Stimulated activated CD4-positive, alpha-beta T cell treated with anti-CD3 and anti-CD28 coated beads, Interleukin-15, amount 100 ng/mL, for 24 hours (primary cell): ENCODE measurements at places on chromosomes 13 and 19.
A peak's percentile ranks its signal among the peaks of the same experiment; 100 is the strongest.

DNA sequence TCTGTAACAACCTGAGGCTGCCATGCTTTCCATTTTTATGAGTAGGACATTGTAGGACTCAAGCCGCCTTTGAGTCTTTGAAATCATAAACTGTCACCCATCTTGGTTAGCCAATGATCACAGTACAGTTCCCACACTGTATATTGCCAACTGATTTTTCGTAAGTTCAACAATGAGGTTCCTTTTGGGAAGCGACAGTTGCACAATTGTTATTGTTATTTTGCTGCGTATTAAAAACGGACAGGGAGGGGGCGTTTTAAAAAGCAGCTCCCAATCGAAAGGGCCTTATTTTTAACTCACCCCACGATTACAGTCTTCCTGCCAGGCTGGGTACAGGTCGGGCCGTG, 601 bp downstream of the SLC46A3 start:
- DNase-seq: no peak

DNA sequence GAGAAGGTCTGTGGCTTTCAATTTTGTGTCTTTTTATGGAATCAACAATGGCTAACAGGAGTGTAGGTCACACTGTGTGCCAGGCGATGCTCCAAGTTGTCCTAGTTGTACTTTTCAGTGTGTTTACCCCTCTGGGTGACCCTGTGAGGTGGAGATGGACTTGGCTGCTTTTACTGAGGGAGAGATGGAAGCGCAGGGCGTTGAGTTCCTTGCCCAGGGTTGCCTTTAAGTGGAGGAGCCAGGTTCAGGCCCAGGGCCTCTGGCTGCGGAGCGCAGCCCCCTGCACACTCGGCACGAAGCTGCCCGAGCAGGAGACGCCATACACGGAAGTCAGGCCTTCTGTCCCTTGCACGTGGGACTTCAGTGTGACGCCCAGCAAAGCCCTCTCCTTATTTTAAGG, 112.8 kb downstream of the RAB20 start:
- no peak for DNase-seq

GRCh38 chr19:485583-486236, 10.6 kb upstream of the MADCAM1 start:
- DNase-seq: no peak

- no peak for DNase-seq
These were observed 1.4 kb downstream of the ACTN4 start for GRCh38 chr19:38648769-38649304.

DNA sequence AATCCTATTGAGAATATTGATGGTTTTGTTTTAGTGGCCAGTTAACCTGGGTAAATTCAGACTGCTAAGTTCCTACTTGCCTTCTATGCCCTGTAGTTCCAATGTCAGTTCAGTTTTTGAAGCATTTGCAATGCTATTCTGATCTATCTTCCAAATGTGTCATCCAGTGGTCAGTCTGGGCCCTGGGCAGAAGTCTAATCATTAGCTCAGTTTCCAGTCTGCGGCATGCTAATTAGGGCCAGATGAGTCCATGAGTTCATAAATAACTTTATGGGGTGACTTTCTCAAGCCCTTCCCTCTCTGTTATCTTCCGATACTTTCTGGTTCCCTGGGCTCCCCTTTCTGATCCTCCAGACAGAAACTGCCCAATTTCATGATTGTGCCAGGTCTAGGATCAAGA, 32.7 kb downstream of the FAM187B start:
- no peak for DNase-seq

DNA sequence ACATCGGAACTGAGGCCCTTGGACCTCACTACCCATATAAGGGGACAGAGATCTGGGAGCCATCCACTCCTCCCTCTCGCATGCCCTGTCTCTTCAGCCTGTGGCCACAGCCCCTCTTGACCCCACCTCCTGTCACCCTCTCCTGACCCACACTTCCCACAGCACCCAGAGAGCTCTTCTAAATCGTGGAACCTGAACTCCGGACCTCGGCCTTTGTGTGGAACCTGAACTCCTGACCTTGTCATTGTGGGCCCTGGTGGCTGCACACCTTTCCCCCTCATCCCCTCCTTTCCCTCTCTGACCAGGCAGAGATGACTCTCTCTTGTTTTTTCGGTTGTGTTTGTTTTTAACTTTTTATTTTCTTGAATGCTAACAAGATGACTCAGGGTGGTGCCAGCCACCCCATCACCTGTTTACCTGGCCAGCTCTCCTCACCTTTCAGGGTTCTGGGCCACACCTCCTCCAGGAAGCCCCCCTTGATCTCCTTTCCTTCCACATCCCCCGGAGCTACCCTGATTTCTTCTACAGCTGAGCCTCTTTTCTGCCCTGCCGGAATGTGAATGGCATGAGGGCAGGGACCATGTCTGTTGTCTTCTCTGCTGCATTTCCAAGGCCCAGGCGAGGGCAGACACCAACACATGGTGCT, 5.1 kb downstream of the MRPL4 start:
- no peak for DNase-seq

GRCh38 chr19:38028913-38029510, 122.0 kb downstream of the SIPA1L3 start:
- DNase-seq: no peak

- no peak for DNase-seq
These were observed 2.3 kb upstream of the PSPN start for GRCh38 chr19:6378041-6378440.

- DNase-seq: no peak
These were observed 49.4 kb downstream of the GAS6 start for GRCh38 chr13:113814435-113814821.

DNA sequence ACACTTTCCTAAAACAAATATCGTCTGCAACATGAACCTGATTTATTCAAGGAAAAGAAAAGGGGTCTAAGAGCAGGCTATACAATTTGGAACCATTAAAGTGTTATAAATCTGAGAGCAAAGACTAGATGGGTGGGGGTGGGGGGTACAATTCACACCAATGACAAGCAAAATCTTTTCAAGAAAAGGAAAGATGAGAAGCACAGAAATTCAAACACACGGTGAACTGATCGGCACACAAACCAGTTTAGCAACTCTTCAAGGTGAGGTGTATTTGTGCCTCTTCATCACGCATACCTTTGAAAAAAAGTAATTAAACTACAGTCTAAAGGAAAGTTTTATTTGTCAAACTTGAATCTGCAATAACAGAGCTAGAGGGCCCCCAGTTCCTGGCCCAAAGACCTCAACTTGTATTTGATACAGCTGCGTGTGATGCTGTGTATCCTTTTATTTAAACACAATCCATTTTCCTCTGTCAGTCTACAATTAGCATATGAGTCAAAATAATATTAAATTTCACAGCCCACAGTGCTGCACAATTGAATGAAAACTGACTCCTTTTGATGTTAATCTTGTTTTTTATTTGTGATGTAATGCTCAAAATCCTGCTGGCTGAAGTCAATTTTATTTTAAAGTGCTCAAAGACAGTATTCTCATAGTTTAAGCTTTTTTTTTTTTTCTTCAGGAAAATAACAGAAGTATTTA, 14.2 kb downstream of the EFNB2 start:
- DNase-seq: no peak

DNA sequence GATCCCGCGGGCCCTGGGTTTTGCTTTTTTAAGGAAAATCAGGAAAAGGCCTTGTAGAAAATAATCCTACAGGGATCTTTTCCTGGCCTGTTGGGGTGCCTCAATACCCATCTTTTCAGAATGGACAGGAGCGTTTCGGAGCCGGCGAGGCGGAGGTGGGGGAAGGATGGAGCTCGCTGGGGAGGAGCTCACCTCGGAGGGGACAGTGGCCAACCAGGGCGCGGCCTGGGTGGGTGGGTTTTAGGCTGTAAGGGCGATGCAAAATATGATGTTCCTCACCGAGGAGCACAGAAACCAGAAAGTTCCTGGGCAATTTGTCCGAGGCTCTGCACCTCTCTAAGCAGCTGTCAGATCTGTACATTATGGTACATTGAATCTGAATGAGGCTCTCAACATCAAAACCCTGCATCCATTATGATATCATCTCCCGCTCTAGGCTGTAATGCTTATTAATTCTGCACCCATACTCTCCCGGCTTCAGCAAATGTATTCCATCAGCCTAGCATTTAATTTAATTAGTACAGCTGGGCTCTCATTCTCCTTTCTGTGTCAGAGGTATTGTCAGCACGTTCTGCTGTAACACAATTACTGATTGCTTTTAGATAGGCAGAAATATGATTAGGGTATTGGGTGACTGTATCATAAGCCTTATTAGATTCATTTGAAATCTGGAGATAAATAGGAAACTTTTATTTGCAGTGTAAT, 90.3 kb upstream of the SOX1 start:
- no peak for DNase-seq

- DNase-seq: no peak
These were observed 13.6 kb downstream of the CCNA1 start for GRCh38 chr13:36445891-36446351.

GRCh38 chr13:30341815-30342570, 34.6 kb upstream of the KATNAL1 start:
- DNase-seq: no peak

DNA sequence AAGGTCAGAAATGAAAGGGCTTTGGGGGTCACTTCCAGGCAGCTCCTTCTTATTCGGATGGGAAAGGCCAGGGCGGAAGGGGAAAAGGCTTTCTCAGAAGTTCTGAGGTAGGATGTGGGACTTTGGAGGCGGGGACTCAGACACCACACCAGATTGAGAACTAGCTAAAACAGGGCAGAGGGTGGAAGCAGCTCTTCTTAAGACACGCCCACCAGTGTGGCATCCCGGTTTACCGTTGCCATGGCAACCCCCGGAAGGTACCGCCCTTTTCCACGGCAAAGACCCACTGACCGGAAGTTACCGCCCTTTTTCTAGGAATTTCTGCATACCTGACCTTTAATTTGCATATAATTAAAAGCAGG, 3.8 kb upstream of the LILRA5 start:
- no peak for DNase-seq

- no peak for DNase-seq
These were observed 258.5 kb downstream of the DLEU7 start for GRCh38 chr13:50584856-50585580.

- no peak for DNase-seq
These were observed 280.6 kb downstream of the DCLK1 start for GRCh38 chr13:35850569-35850968.

- DNase-seq: peak; percentile 25
These were observed 18.1 kb upstream of the LRP3 start for GRCh38 chr19:33175886-33176669.

DNA sequence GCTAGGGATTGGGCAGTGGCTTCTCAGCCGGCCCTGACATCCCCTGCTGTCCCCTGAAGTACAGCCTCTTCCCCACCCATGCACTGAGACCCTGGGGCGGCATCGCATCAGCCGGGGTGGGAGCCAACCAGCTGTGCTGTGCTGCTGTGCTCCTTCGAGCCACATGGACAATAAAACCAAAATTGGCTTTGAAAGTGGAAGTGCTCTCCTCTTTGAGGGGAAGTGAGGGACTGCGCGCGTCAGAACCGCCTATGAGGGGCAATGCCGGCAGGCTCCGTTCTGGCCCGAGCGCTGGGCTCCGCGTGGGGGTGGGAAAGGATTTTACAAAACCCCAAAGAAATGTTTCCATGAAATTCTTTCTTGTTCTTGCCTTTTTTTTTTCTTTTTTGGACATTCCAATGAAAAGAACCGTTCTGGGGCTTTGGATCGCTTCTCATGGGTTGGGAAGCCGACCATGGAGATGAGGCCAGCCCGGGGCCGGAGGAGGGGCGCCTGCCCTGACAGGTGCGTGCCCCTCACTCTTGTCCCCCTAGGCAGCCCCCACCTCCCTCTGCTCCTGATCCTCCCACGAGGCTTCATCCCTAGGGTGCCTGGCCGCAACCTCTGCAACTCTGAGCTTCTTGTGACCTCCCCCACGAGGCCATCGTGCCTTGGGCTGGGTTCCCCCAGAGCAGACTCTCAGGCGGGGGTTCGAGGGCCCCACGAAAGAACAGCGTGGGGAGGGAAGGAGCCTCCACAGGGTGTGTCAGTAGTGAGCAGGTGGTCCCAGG, 22.6 kb downstream of the KLHL26 start:
- DNase-seq: no peak

- DNase-seq: no peak
These were observed 56.4 kb upstream of the MBNL2 start for GRCh38 chr13:97165502-97166425.

DNA sequence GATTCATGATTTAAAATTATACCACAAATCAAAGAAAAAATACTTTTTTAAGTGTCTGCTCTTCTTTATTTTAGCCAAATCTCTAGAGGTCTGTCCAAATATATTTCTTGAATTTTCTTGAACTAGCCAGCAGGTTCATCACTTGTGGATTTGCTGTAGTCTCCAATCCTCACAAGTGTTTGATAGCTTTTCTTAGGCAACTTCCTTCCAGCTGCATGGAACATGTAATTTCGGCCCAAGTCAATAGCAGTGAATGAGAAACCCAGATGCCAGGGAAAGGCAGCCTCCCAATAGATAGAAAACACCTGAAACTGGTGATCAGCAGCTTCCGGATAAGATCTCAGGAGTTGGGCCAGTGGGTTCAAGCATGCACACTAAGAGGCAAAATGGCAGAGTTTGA, 15.6 kb upstream of the RNASEH2B start:
- DNase-seq: no peak

- no peak for DNase-seq
These were observed 3.2 kb downstream of the LSM4 start for GRCh38 chr19:18319591-18320135.

DNA sequence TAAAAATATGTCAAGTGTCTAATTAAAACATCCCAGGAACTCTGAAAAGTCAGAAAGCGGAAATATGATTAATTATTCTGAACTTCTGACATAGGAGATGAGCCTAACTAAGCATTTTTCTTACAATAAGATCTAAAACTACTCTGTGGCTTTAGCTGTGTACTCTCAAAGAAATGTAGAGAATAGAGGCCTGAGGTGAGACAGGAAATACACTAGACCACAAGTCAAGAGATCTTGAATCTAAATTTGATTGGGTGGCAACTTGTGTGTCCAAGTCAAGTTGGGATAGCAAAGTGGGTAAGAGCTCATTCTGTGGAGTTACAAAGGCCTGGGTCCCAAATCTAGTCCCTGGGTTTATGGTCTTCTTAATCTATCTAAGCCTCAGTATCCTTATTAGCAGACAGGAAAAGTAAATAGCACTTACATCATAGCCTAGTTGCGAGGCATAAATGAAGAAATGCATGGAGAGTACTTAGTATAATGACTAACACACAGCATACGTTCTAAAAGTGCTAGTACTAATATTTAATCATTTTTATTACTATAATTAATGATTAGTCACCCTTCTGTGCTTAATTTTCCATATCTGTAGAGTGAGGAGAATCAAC, 9.4 kb upstream of the LRRC63 start:
- DNase-seq: no peak

GRCh38 chr13:32474999-32475792, 47.3 kb upstream of the N4BP2L1 start:
- DNase-seq: no peak

DNA sequence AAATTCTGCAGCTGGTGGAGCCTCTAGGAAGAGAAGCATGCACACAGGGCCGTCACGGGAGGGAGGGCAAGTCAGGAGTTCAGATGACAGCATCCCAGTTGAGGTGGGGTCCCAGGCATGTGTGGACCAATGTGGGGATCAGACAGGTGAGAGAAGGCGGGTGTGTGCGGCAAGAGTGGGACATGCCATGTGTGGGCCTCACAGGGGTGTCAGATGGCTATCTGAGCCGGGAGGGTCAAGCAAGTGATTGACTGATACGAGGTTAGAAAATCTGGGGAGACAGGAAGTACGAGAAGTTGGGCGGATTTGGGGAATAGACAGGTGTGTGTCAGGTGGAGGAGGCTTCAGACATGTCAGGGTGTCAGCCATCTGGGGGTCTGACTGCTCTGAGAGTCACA, 8.9 kb downstream of the RASGRP4 start:
- no peak for DNase-seq
